ENCODE measurements at places on chromosomes 13 and 19.

DNA sequence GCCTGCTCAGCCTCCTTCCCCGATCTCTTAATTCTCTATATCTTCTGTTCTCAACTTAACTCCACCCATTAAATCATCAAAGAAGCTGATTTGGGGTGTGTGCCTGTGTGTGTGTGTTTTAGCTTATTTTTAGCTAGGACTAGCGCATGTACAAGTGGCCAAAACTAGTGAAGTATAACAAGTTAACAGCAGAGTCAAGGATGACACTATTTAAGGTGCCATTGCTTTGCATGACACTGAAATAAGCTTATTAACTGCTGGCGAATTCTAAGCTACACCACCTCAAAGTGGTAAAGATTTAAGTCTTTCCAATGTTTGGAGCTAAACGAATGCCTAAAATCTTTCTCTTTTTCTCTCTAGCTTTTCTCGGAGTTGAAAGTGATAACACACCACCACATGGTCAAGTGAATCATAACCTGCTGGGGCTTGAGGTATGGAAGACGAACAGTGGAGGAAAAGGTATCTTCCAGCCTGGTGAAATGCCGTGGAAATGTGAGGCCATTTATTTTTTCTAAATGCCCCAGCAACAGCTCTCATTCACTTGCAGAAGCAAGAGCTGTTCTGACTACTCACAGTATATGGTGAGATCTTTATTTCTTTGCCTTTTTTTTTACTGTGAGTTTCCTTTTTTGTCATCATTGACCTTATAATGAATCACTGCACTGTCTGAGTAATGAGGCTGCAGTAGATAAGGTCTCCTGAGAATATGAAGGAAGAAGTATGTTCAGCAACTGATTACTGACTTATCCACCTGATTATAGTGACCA, 570.3 kb downstream of the PCDH9 start:
- no peak for DNase-seq

- no peak for DNase-seq
Measured at GRCh38 chr19:48837051-48837524, 797 bp upstream of the HSD17B14 start.

GRCh38 chr13:69721631-69722030, 386.0 kb upstream of the ATXN8OS start:
- DNase-seq, result no peak

DNA sequence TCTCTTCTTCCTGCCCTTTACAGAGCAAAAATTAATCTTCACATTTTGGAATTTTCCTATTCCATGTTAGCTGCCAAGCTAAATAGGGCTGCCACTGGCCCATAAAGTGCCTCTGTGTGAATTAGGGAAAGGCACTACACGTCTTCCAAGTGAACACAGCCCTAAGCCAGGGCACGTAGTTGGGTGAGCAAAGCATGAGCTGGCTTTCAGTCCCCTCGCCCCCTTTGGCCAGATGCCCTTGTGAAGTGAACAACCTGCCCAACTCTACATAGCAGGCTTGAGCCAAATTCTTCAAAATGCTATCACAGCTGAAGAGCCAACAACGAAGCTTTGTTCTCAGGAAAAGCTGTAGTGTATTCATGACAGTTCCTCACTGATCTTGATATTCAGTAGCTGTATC, 213.1 kb downstream of the OXGR1 start:
- no peak for DNase-seq

GRCh38 chr13:85013006-85013405, 786.2 kb downstream of the SLITRK6 start:
- no peak for DNase-seq

- DNase-seq, result no peak
Measured at GRCh38 chr19:16540948-16541347, 1.3 kb downstream of the CHERP start.

All from AG04449 (cell line).